RWPE1 (cell line): ENCODE measurements at places on chromosomes 16 and 17.

DNA sequence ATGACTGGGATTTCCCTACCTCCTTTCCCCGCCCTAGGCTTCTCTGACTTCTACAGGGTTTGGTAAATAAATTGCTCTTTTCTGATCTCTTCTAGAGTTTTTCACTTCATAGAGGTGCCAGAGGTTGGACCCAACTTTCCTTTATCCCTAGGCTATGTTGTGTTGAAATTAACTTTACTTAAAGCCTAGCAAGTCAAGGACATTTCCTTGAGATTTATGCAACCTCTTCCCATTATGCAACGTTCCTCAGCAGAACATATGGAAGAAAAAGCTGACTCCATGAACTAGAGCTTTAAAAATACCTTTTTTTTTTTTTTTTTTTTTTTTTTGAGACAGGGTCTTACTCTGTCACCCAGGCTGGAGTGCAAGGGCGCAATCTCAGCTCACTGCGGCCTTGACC is 15.5 kb downstream of the MPO start:
- no peak for DNase-seq

DNA sequence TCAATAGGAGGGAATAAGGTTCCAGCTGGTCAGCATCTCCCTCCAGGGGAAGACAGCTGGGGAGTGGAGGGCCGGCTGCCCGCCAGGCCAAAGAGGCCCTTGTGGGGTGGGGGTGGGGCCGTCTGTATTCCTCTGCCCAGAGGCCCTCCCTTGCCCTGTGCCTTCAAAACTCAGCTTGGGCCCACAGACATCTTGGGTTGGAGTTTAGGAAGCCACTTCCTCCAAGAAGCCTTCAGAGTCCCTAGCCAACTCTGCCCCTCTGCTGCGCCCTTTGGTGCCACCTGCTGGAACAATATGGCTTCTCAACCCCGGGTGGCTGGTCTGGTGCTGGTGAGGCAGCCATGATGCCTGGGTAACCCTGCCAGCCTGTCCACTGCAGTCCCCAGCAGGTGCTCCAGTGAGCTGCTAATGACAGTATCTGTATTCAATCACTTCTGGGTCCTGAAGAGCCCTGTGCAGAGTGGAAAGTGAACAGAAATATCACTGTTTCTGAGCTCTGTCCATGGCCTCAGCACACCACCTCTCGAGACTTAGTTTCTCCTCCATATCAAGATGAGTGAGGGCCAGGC is 16.7 kb downstream of the HSD11B2 start:
- peak; percentile 32 for DNase-seq

GRCh38 chr17:62062302-62062701 is 2.8 kb downstream of the MED13 start:
- no peak for DNase-seq

- DNase-seq = no peak
These were observed 6.0 kb downstream of the CDK5R1 start for GRCh38 chr17:32492648-32493289.

DNA sequence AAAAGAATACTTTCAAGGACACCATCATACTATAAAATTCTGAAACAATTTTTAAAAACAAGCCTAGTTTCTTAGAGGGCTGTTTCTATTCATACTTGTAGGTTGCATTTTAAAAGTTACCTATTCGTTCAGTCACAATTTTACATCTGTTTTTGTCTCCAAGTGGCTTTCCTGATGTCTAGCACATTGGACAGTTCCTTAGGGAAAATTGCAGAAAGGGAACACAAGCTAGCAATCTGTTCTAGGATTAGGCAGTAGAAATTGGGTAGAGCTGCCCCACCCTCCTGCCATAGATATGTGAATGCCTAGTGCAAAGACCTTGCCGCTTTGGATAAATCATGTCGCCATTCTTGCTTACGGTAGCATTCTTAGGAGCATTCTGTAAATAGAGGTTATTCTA is 358.9 kb downstream of the RBFOX1 start:
- no peak for DNase-seq

DNA sequence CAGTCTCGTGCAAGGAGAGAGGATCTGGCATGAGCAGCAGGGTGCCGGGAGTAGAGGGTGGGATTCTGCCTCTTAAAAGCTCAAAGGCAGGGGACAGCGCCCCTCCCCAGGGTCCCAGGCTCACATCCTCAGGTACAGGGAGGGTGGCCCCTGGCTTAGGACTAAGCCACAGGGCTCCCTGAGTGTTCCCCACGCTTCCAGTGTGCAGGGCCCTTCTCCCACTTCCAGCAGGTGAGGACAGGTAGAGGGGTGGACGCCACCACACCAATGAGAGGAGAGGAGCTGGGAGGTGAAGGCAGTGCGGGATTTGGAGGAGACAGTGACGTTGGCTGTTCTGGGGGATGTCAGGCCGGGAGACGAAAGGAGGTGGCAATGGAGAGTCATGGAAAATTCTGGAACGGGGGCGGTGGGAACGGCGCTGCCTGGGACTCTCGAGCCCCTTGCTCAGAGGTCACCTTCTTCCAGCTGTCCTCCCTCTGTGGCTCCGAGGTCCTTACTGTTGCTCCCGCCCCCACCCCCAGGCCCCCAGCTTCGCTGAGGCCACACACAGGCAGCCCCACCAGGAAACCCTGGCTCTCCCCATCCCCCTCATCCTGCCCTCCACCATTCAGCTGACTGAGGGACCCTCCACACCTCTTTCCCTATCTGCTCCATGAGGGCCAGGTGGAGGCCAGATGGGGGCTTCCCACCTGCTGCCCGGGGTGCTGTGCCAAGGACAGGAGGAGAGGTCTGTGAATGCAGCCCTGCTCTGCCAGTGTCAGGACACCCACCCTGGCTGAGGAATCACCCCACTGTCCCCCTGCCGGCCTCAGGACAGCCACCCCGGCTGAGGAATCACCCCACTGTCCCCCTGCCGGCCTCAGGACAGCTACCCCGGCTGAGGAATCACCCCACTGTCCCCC is 57.7 kb upstream of the ACSF3 start:
- DNase-seq = no peak

GRCh38 chr16:18836702-18837101 is 35.4 kb upstream of the ARL6IP1 start:
- DNase-seq = no peak

- no peak for DNase-seq
These were observed 97.9 kb upstream of the ZNF750 start for GRCh38 chr17:82937411-82938371.

- DNase-seq = no peak
These were observed 182.3 kb upstream of the SOX9 start for GRCh38 chr17:71938340-71939010.

GRCh38 chr17:82548681-82549303 is 29.3 kb downstream of the FOXK2 start:
- DNase-seq = no peak

GRCh38 chr16:20675488-20676267 is 21.8 kb downstream of the ACSM1 start:
- DNase-seq = peak; percentile 45

DNA sequence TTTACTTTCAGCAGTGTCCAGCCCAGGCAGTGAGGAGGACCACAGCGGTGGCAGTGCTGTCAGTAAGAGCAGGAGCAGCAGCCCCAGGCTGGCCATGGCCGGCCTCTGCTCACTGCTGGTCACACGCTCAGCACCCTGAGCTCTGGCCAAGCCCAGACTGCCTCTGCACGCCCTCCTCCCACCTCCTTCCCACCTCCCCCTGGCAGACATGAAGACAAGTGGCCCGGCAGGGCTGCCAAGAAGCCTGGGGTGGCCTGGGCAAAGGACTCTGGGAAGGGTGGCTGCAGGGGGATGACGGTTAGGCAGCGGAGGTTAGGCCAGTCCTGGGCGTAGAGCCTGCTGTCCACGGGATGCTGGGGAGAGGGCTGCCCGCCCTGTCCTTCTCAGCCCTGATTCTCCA is at the start of gene C16orf89:
C16orf89 (minus strand) TSS at position 144 of the 400 bp plus-strand sequence; CDS start at position 96, 48 bp downstream.
- DNase-seq = no peak

DNA sequence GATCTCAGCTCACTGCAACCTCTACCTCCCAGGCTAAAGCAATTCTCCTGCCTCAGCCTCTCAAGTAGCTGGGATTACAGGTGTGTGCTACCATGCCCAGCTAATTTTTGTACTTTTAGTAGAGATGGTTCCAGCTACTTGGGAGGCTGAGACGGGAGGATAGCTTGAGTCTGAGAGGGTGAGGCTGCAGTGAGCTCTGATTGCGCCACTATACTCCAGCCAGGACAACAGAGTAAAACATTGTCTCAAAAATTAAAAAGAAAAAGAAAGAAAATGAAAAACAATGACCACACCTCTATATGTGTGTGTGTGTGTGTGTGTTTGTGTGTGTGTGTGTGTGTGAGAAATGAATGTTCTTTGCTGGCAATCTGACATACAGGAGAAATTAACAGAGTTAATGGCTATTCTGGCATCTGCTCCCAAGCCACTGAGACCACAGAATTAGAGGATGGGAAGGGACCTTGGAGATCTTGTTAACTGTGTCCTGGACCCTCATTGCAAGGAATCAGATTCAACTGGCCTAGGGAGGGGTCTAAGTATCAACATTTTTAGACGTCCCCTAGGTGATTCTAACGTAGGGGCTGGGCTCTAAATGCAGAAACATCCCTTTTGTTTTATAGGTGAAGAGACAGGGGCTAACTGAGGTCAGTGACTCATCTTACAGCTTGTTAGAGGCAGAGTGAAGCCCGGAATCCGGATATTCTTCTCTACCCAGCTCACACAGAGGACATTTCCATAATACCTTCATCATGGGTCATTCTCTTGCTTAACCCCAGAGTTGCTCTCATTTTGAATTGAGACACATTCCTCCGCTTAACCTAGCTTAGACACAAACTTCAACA is 16.4 kb upstream of the MARCHF10 start:
- DNase-seq = peak; percentile 94

DNA sequence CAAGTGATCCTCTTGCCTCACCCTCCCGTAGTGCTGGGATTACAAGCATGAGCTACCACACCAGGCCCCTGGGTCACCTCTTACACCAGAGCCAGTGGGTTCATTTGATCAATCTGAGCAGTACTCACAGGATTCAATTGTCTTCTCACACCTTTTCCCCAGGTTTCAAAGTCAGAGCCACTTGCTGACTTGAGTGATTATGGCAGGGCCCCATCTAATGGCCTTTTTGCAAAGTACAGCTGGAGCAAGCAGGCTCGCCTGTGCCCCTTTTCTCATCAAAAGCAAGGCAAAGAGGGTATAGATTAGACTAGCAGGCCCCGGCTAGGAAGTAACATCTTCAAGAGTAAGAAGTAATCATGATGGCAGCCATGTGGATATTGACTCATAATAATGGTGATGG is 114.8 kb upstream of the NOL11 start:
- peak; percentile 15 for DNase-seq

GRCh38 chr17:9645851-9646545 is 681 bp downstream of the USP43 start:
- DNase-seq = peak; percentile 50

GRCh38 chr17:67578142-67578457 is 139.6 kb upstream of the NOL11 start:
- no peak for DNase-seq

DNA sequence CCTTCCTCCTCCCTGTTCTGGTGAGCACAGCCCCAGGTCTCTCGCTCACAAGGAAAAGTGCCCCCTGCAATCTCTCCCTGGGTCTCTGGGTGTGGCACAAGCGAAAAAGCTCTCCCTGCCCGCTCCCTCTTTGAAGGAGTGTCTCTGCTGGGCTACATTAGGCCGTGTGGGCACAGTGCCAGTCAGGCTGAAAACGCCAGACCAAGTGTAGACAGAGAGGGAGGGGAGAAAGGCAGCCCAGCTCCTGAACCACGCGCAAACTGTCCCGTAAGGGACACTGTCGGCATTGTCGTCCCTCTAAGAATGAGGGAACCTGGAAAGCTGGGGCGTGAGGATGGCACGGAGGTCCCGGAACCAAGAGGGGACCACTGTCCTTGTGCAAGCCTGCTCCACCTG is 3.9 kb downstream of the SMIM5 start:
- DNase-seq = no peak

DNA sequence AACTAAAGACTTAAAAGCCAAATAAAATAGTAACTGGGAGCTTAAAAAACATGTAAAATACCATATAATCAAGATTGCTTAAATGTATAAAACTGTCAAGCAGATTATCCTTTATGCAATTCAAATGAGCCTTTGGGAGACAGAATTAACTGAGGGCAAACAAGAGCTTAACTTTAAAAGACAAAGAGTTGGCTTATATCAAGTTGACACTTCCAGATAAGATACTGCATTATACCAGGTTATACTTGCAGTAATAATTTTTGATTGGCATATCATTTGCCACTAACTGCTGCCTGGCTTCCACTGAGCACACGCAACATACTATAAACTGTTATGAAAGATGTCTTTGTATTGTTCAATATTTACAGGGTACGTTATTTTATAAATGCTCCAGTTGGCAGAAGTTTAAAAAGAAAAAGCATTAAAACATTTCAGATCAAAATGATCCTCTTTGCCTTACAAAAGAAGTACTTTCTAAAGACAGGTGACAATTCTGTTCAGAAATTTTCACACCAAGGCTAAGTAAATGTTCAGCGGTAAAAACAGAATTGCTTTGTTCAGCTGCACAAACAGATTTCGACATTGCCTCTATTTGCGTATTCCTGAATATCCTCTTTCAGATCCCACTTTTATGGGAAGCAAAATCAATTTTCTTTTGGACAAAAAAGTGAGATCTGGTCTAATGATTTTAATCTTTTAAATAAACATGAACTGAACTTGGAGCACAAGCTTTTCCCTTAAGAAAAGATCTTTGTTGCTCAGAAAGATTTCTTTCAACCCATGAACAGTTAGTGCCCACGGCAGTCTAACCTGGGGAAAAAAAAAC is 50.7 kb downstream of the TOX3 start:
- no peak for DNase-seq

DNA sequence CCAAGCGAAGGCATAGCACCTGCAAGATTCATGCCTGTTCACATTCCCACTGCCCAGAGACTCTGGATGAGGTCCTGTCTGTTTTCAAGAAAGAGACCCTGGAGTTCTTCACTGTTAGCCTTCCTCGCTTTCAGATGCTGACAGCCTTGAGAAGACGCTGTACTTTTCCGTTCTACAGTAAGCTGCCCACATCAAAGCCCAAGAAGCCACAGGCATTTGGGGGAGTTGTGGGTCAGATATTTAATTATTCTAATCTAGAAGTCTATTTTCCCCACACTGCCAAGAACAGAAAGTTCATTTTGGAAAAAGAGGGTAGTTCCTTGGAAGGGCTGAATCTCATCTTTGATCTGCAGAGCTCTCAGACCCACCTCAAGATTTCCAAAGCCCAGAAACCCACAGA is 127.9 kb downstream of the AXIN2 start:
- DNase-seq = no peak
